Naive B cell (primary cell): ENCODE measurements at places on chromosomes 1 and 21. TPM values are rescaled to one million over a fixed set of nuclear protein-coding genes. Genes with fewer than 3 reads are reported as not detected.

The CELA2B gene
- polyA plus RNA-seq = not detected

The LINGO4 gene
- polyA plus RNA-seq = not detected

The SLC27A3 gene
- polyA plus RNA-seq = 3.2 TPM

The HES3 gene
- polyA plus RNA-seq = not detected

The PIK3R3 gene
- polyA plus RNA-seq = 0.11 TPM

The CHI3L2 gene
- 217 TPM for polyA plus RNA-seq

The AMY1A gene
- not detected for polyA plus RNA-seq

The LCE2C gene
- polyA plus RNA-seq = not detected

The BCL2L15 gene
- polyA plus RNA-seq = 0.05 TPM

The DIO1 gene
- not detected for polyA plus RNA-seq

The SHISAL2A gene
- polyA plus RNA-seq = 15.2 TPM

The RNPC3 gene
- polyA plus RNA-seq = 23.1 TPM

The RXRG gene
- polyA plus RNA-seq = not detected

The GBP1 gene
- 15.7 TPM for polyA plus RNA-seq

The TLR5 gene
- 0.24 TPM for polyA plus RNA-seq

The LRRC38 gene
- not detected for polyA plus RNA-seq

The UTS2 gene
- not detected for polyA plus RNA-seq

The ANGPTL3 gene
- polyA plus RNA-seq = not detected

The DLGAP3 gene
- polyA plus RNA-seq = 0.41 TPM

The TPTE gene
- polyA plus RNA-seq = not detected

The SLC30A2 gene
- polyA plus RNA-seq = not detected

The SYPL2 gene
- not detected for polyA plus RNA-seq

The COL18A1 gene
- 0.16 TPM for polyA plus RNA-seq

The MFAP2 gene
- polyA plus RNA-seq = not detected

The CFHR2 gene
- not detected for polyA plus RNA-seq

The CD52 gene
- 13,094 TPM for polyA plus RNA-seq

The MATN1 gene
- 0.39 TPM for polyA plus RNA-seq

The CACHD1 gene
- not detected for polyA plus RNA-seq

The SORT1 gene
- polyA plus RNA-seq = 1.3 TPM

The ACOT11 gene
- polyA plus RNA-seq = not detected

The SH2D2A gene
- polyA plus RNA-seq = 0.26 TPM

The GBP6 gene
- not detected for polyA plus RNA-seq

The CRNN gene
- not detected for polyA plus RNA-seq

The SLAMF7 gene
- polyA plus RNA-seq = 3.0 TPM

The OR6K3 gene
- not detected for polyA plus RNA-seq

The EPHA2 gene
- not detected for polyA plus RNA-seq

The DPT gene
- not detected for polyA plus RNA-seq

The YTHDF2 gene
- 136 TPM for polyA plus RNA-seq

The AVPR1B gene
- not detected for polyA plus RNA-seq

The PDZK1 gene
- 0.19 TPM for polyA plus RNA-seq

The PLA2G4A gene
- polyA plus RNA-seq = 0.15 TPM

The GRIK1 gene
- not detected for polyA plus RNA-seq

The MCM3AP gene
- polyA plus RNA-seq = 16.3 TPM

The TMPRSS3 gene
- not detected for polyA plus RNA-seq

The FCRL3 gene
- 134 TPM for polyA plus RNA-seq

The FAAP20 gene
- polyA plus RNA-seq = 81.8 TPM

The KCNE1 gene
- polyA plus RNA-seq = not detected

The SLC45A3 gene
- polyA plus RNA-seq = 4.8 TPM

The SPRR3 gene
- polyA plus RNA-seq = not detected

The RAP1GAP gene
- not detected for polyA plus RNA-seq

The NLRP3 gene
- not detected for polyA plus RNA-seq

The TBX19 gene
- 1.7 TPM for polyA plus RNA-seq

The NBPF4 gene
- not detected for polyA plus RNA-seq

The PRKCZ gene
- polyA plus RNA-seq = 5.7 TPM

The BMP8A gene
- not detected for polyA plus RNA-seq

The PTPN7 gene
- polyA plus RNA-seq = 23.0 TPM

The C21orf58 gene
- 0.24 TPM for polyA plus RNA-seq

The OSBPL9 gene
- 77.8 TPM for polyA plus RNA-seq
